HEK293T (cell line): ENCODE measurements at places on chromosomes 5 and 9.
A peak's percentile ranks its signal among the peaks of the same experiment; 100 is the strongest.

DNA sequence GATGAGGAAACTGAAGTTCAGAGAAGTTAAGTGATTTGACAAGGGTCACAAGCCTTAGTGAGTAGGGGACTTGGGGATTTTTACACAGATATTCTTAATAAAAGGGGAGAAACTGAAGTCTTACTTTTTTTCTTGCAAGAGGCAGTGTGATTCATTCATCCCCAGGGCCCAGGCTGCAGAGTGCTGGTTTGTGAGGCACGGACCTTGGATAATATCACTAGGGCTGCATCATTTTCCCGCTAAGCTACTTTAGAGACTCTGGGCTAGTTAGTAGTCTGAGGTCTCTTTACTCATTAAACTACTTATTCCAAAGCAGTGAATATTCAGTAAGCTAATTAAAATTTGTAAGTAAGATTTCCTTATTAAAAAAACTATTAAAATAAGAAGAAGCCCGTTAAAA, 195.0 kb downstream of the PBX3 start:
- no peak for DNase-seq

DNA sequence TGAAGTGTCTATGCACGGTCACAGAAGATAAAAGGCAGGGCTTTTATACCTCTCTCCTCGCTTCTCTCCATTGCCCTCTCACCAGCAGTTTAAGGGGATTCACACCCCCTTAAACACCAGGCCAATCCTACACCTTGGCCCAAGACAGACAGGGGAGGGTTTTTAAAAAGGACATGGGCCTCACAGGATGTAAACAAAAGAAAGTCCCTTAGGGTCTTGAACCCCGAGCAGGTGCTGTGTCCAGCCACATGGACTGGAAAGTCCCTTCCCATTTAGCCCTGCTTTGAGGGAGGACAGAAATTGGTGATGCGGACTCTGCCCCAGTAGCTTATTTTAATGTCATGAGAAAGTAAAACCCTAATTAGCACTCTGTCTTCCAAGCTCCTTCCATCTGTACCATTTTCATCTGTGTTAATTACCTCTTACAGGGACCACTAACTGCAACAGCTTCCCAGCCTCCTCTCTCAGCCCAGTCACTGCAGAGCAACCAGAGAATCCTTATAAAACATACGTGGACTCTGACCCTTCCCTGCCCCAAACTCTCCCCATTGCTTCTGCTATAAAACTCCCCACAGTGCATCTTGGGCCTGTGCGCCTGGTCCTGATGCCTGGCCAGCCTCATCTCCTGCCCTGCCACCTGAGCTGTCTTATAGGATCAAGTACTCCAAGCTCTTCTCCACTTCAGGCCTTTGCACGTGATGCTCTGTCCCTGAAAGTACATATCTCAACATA, 16.7 kb downstream of the WHRN start:
- no peak for DNase-seq

GRCh38 chr5:167207081-167207480, 1084.4 kb upstream of the WWC1 start:
- DNase-seq: no peak

- DNase-seq: no peak
Measured at GRCh38 chr9:110797611-110798010, 129.0 kb downstream of the MUSK start.

GRCh38 chr5:76149636-76150035, 66.5 kb downstream of the SV2C start:
- DNase-seq: no peak

DNA sequence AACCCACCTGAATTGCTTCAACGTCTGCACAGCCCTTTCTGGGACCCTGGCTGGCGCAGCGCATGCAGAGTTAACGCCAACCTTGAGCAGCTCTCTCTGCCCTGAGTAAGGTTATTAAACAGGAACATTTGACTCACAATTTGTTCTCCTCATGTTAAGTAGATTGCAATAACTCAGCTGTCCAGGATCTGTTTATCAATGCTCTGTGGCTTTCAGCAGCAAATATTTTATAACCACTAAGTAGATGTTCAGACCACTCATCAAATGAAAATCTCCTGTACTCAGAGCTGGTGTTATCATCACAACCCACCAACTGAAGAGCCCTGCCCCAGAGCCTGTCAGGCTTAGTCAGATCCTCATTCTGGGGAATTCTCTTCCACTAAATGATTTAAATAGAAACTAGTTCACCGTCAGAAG, 403.0 kb downstream of the ZNF608 start:
- DNase-seq: no peak

DNA sequence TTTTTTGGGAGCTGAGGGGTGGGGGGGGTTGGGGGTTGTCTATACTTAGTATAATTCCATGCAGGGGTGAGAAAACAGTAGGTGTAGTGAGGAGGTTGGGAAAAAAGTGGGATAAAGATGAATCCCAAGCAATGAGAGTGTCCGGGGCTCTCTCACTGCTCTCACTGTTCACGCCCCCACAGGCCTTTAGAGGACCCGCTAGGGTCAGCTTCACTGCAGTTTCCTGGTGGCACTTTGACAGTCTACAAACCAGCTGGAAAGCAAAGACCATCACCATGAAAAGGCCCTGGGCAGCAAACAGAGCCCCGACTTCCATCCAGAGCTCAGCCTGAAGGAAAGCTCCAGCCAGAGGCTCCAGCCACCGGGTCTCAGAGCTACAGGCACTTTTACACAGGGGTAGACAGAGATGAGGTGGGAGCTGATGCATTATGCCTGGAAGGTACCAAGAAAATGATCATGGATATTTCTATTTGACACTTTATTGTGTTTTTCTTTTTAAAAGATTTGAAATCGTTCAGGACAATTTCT, 355.1 kb downstream of the ADAMTS6 start:
- DNase-seq: peak; percentile 13

- no peak for DNase-seq
Measured at GRCh38 chr5:165956854-165957253, 2334.6 kb upstream of the WWC1 start.

GRCh38 chr9:114538241-114538640, 33.0 kb upstream of the WHRN start:
- DNase-seq: no peak

DNA sequence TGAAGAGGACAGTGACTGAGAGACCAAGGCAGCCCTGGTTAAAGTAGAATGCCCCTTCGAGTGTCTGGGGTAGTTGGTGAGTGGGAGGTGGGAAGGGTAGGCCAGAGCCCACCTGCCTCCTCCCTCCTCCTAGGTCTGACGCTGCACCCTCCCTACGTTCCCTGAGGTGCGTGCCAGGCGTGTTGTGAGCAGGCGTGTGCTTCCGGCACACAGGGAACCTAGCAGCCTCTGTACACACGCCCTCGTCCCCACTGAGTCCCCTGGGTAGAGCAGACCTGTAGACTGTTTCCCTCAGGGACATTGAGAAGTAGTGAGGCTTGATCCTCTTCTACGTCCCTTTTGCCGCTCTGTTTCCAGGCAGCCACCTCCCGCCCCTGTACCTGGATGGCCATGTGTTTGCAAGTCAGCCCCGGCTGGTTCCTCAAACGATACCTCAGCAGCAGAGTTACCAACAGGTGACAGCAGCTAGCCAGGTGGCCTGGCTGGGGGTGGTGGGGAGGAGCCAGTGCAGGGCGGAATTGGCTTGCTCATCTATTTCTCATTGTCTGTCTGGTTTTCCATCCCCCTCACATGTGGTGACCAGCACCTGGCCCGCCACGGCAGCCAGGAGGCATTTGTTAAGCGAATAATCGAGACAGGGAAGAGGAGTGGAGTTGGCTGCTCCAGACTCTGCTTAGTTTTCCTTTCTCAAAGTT, 16.8 kb upstream of the POMT1 start:
- no peak for DNase-seq

- DNase-seq: no peak
Measured at GRCh38 chr5:150514708-150515211, 6.8 kb downstream of the NDST1 start.

DNA sequence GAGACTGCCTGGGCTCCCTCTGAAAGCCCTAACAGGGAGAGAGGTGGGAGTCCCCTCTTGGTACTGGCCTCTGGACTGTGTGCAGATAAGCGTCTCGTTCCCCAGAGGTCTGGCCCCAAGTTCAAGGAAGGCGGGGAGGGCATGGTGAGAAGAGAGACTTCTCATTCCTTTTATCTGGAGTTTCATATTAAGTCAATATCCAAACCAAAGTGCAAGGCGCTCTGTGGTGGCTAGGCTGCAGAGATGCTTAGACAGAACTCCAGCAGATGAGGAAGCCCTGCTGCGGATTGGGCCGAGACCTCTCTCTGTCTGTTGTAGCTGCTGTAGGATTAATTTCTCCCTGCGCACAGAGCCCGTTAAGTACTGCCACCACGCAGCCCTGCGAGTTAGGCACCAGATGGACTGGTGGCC, 16.0 kb downstream of the MVB12B start:
- no peak for DNase-seq

DNA sequence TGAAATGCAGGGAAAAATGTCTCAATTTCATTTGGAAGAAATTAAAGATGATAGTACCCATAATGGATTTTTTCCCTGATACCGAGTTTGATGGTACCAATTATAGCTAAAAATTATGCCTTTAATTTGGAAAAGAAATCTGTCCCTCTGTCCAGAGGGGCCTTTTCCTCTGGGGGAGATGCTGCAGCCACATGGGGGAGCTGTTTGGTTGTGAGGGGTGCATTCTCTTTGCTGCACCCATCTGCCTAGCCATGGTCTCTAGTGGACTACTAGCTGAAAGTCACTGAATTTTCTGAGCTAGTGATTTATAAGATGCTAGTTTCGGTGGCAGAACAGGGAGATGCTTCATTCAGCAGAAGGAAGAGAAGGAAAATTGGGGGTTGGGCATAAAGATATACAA, 9.6 kb downstream of the SEC61B start:
- DNase-seq: no peak

GRCh38 chr9:29437526-29437925, 1864.2 kb upstream of the C9orf72 start:
- DNase-seq: no peak

- DNase-seq: no peak
Measured at GRCh38 chr5:87138091-87138805, 129.4 kb upstream of the RASA1 start.

DNA sequence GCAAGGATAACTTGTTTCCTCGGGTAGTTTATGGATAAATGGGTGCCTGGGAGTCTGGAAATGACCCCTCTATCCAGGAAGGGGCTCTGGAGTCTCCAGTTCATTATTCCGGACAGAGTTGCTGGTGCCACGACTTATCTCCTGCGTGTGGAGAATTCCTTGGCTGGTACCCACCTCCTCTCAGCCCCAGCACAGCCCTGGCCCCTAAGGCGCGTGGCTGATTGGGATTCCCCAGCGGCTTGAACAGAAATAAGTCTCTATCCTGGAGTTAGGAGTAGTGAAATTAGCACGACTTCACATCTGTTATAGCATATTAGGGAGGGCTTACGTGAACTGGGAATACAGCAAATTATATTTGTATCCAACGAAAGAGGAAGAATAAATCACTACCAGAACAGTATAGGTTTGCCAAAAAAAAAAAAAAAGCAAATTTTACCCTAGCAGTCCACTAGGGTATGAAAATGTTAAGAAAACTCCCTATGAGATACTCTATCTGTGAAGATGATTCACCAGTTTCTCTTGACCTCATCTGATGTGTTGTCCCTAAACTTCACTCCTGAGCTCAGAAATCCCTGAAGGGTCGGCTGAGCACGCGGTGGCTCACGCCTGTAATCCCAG, 172.5 kb upstream of the OTULINL start:
- DNase-seq: no peak

DNA sequence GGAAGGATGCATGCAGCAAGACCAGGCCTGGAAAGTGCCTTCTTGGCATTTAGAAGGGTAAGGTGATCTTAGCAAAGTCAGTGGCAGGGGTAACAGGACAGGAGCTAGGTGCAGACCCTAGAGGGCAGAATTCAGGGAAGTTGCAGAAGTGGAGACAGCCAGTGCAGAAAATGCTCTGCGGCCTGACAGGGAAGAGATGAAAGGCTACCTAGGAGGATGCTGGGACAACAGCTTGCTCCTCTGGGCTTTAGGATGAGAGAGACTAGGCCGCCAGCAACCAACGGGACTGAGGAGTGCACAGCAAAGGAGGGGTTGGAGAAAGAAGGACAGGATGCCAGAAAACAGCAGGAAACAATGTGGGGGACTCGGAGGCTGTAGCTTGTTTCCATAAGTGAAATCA, 219.9 kb downstream of the FSTL4 start:
- no peak for DNase-seq

DNA sequence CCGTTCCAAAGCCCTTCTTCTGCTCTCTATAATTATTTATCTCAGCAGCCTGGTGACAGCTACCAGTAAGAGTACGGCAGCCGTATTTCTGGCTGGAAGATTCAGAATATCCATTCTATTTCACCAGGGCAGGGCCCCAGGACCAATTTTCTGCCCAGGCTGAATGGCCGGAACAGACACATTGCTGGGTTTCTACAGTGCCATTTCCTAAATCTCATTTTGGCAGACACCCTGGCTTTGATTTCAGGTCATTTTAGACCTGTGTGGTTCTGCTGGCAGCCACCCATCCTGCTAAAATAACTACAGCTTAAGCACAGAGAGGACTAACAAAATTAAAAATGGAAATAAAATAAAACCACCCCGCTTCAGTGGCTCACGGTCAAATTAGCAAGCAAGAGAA, 95.0 kb downstream of the CRB2 start:
- DNase-seq: no peak

- no peak for DNase-seq
Measured at GRCh38 chr5:41787265-41787664, 83.0 kb downstream of the OXCT1 start.

- DNase-seq: no peak
Measured at GRCh38 chr9:93452710-93453046, 703 bp downstream of the FAM120AOS start.

- DNase-seq: no peak
Measured at GRCh38 chr5:169029661-169030274, 271.2 kb downstream of the SLIT3 start.

- DNase-seq: no peak
Measured at GRCh38 chr5:132825033-132825833, 5.2 kb downstream of the SHROOM1 start.

DNA sequence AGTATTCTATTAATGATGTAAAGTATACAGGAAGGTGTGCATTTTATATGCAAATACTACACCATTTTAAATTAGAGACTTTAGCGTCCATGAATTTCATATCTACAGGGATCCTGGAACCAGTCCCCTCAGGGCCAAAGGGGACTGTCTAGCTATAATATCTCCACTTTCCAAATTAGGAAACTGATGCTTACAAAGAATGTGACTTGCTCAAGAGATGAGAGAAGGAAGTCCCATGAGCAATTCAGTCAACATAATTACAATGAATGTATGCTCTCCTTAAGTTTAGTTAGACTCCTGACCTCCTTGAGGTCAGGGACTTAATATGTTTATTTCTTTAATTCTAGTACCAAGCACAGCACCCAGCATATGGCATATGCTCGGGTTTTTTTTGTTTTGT, 23.7 kb downstream of the NIPBL start:
- DNase-seq: no peak
